ENCODE measurements at places on chromosomes 7 and 10.
A peak's percentile ranks its signal among the peaks of the same experiment; 100 is the strongest.

DNA sequence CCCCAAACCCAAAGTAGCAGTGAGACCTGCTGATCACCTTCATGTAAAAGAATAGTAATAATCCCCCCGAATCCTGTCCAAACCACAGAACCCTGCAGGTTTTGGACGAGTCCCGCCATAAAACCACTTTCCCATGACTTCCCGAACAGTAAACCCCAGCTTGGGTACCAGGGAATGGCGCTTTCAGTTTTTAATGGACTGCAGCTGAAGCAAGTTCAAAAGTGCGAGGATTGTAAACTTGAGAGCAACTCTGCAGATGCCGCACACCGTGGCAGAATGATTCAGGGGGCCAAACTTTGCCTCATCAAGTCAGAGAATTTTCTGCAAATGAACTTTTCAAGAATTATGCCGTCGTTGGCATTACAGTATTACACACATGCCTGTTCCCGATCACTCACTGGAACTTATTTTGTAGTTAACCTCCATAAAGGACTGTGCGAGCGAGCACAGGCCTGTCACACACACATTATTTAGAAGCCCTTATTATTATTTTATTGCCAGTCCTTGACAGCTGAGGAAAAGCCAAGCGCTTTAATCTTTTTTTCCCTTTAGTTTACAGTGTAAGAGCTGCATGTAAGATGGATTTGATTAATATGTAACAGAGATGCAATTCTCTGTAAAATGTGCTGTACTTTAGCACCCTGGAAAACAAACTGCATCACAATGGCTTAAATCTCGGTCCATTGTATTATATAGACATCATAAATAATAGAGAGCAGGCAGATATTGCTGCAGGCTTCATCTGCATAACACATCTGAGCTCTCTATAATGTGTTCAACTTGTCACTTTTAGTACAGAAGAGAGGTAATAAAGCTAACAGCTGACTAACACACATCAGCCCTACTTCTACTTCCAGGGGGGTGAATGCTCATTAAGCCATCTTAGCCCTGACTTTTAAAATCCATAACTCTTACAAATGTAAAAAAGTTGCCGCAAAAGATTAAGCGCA lies 493.5 kb upstream of the GALNT17 start:
- no peak for DNase-seq

GRCh38 chr10:86545101-86545500 lies 23.5 kb upstream of the WAPL start:
- no peak for DNase-seq

DNA sequence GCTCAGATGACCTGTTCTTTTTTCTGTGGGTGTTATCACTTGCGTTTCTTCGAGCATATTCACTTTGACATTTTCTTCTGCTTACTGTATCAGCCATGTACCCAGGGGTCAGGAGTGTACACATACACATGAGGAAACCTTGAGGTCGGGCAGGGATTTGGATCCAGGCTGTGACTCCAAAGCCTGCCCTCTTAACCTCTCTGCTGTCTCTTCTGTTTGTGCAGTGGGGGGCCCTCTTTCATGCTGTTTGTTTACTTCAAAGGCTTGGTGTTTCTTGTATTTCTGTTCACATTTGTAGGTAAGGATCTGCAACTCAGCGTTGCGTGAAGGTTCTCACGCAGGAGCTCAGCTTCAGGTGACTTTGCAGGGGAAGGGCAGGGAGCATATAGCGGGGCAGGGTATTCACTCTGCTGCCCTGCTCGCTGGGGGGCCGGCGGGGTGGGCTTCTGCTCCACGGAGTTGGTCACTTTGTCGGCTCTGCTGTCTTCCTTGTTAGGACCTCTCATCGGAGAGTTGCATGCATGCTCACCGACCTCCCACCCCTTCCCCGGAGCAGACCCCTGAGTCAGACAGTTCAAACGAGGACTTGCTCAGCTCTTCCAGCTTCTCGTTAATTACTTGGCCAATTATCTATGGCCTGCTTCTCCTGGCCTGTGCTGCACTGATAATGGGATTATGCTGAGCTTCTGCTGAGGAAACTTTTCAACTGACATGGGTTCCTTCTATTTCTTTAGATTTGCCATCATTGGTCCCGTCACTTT lies 77.5 kb downstream of the SDK1 start:
- DNase-seq = no peak

GRCh38 chr10:121436630-121437341 lies 161.5 kb downstream of the FGFR2 start:
- no peak for DNase-seq

- DNase-seq = peak; percentile 28
Measured at GRCh38 chr10:18279173-18279572, 138.9 kb downstream of the CACNB2 start.

DNA sequence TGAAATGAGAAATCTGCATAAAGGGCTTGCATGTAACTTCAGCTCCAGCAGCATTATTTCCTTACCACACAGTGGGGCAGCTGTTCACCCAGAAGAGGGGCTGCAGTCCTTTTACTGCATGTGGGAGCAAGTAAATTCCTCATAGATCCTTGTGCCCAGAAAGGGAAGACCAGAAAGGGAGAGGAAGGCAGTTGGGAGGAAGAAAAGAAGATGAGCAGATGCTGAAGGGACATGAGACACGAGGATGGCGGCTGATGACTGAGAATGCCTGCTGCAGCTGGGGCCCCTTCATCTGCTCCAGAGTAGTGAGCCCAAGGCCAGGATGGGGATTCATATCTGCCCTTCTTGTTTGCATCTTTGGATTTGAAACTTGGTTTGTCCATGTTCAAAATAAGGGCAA lies 80.5 kb downstream of the WIPF3 start:
- DNase-seq = no peak

DNA sequence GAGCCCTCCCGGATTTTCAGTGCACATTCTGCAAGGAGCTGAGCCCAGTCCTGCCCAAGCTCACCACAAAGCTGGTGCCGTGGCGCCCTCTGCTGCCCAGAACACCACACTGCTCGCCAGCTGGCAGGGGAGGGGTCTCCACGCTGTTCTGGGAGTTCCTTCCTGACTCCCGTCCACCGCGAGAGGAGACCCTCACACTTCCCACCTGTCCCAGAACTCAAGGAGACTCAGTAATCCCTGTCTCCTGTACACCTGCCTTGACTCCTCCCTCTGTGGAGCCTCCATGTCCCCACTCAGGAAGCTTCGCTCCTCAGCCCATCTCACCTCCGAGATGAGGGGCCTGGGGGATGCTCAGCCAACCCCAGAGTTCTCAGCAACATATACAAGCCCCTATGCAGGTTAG lies 11.3 kb downstream of the C10orf105 start:
- peak; percentile 25 for DNase-seq

GRCh38 chr7:43619213-43620012 lies 36.5 kb downstream of the STK17A start:
- DNase-seq = no peak

- no peak for DNase-seq
Measured at GRCh38 chr10:132572545-132572937, 35.0 kb downstream of the INPP5A start.

GRCh38 chr7:82699773-82700186 lies 256.2 kb upstream of the CACNA2D1 start:
- peak; percentile 47 for DNase-seq

GRCh38 chr10:8405596-8405995 lies 351.1 kb downstream of the GATA3 start:
- no peak for DNase-seq

DNA sequence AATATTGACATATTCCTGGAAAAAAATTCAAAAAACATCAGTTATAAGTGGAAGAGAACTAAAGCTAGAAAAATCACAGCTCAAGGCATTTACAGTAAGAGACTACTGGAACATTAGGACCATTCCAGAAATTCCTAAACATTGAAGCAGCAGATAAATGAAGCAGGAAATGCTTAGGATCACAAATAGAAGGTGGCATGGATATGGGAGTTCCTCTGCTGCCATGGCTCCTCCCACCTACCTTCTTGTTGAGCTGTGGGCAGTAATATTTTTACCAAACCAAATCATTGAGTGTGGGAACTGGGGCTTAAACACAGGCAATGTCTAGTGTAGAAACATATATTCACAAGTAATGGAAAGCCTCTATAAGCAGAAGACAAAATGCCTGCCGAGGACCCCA lies 292.8 kb downstream of the ANKRD7 start:
- DNase-seq = no peak

GRCh38 chr7:129754406-129754805 lies 142.9 kb downstream of the NRF1 start:
- no peak for DNase-seq

GRCh38 chr10:106446920-106447319 lies 717.6 kb downstream of the SORCS1 start:
- no peak for DNase-seq

DNA sequence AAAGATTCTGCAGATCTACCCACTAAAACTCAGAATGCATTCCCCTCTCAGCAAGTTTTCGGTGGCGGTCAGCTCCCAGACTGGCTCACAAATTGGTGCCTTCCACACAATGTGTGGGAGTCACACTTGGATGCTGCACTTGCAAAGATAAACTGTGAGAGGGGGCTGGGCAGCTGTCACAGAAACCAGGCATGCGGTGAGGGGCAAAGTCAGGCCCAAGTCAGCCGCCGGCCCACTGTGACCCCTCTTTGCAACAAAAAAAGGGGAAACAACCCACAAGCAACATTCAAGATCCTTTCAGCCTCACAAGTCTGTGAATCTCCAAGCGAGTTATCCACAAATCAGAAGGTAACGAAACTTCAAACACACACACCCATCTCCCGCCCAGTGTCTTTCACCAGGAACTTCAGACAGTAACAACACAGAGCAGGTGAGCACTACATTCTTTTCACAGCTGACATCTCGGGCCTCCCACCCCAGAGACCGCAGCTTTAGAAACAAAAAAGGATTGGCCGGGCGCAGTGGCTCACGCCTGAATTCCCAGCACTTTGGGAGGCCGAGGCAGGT lies 32.0 kb downstream of the SNX8 start:
- DNase-seq = no peak

DNA sequence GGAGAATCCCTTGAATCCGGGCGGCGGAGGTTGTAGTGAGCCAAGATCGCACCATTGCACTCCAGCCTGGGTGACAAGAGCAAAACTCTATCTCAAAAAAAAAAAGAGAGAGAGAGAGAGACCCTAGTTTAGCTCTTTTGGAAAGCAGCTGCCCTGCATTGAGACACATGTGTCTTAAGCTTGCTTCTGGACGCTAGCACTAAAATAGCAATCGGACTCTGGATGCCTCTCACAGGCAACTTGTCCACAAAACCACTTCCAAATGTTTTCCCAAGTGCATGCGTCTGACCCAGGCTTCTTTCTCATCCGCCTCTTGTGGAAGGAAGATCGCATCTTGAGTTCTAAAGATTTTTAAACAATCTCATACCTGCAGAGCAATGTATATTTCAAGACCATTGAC lies 182.7 kb downstream of the CUX1 start:
- no peak for DNase-seq

DNA sequence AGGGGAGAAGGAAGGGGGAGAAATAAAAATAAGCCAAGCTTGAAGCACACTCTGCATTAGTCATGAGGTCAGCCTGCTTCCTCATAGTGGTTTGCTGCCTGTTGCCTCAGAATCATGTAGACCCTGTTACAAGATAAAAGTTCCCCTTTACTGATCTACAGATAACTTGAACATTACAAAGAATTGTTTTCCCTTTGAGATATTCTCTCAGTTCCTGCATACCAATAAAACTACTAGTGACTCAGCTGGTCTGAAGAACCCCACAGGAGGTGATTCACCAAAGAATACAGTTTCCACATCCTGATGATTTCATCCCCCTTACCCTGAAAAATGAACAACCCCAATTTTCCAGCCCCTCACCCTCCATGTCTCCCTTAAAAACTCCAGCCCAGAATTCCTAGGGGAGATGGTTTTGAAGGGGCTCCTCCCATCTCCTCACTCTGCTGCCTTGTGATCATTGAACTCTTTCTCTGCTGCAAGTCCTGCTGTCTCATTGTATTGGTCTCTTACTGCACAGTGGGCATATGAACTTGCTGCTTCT lies 31.5 kb upstream of the NRP1 start:
- DNase-seq = peak; percentile 94

DNA sequence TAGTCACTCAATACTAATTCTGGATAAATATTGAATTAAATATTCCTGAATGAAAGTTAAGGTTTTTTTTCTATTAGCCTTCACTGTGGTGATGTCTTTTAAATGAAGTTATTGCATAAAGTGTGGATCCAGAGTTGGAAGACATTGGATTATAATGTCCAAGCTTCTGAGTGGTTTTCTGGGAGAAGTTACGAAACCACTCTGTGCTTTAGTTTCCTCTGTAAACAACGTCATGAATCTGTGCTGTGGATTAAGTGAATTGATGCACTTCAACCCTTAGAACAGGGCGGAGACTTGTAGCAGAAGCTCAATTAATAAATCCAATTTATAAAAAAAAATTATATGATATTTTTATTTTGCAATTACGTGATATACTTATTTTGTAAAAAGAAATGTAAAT lies 271.7 kb downstream of the BICC1 start:
- DNase-seq = no peak

GRCh38 chr10:94219829-94220228 lies 142.9 kb downstream of the NOC3L start:
- no peak for DNase-seq

DNA sequence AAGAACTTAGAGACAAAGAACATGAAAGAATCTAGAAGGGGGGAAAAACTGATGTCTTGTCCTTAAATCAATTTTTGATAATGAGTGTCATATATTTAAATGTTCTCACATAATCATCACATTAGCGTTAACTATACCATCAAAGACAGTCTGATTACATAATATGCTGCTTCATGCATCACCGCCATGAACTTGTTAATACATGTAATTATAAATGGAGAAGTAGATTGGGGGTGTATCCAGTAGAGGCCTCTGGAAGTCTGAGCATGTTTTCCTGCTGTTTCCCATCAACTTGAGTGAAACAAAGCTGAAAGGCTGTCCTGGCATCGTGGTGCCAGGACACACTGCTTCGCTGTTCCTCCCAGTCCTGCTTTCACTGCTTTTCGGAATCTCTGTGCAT lies 48.2 kb downstream of the PRLHR start:
- no peak for DNase-seq

GRCh38 chr7:7329326-7329725 lies 147.0 kb downstream of the C1GALT1 start:
- DNase-seq = no peak

- DNase-seq = no peak
Measured at GRCh38 chr10:44339218-44339617, 45.7 kb downstream of the CXCL12 start.

GRCh38 chr7:112234147-112234546 lies 27.7 kb downstream of the ZNF277 start:
- no peak for DNase-seq

GRCh38 chr7:124836173-124836572 lies 70.6 kb upstream of the GPR37 start:
- DNase-seq = no peak

GRCh38 chr10:74415146-74415839 lies 264.3 kb downstream of the ADK start:
- DNase-seq = no peak

- peak; percentile 85 for DNase-seq
Measured at GRCh38 chr7:120996333-120996987, 7.9 kb downstream of the CPED1 start.

GRCh38 chr7:15175152-15175551 lies 272.6 kb upstream of the DGKB start:
- DNase-seq = no peak
